ENCODE measurements at places on chromosomes 5 and 9. TPM values are rescaled to one million over a fixed set of nuclear protein-coding genes. Genes with fewer than 3 reads are reported as not detected.

Gene CFAP157
- total RNA-seq = not detected

GRCh38 chr9:126318858-126319257 lies 7.8 kb upstream of the MVB12B start:
- no peak for DNase-seq

DNA sequence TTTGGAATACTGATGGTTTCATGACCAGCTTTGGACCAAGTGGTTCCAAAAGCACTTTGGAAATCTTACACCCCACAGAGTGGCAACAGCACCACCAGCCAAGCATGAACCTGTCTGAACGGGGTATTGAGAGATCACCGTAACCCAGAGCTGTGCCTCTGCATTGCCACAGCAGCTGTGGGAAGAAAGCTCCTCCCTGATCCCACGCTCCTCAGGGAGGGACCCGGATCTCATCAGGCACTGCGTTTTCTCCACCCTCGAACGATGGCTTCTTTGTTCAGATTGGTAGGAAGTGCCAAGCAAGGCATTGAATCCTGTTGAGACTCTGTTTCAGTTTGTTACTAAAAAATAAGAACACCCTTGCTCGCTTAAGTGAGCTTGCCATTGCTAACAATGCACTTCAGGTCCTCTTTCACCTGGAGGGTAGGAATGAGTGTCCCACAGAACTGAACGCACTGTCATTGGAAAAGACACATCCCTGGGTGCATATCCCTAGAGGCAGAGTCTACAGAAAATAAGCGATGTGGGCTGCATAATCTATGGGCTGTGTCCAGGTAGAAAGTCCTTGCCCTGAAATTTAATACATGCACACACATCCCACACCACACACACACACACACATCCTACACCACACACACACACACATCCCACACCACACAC lies 118.0 kb upstream of the ICE1 start:
- no peak for DNase-seq

DNA sequence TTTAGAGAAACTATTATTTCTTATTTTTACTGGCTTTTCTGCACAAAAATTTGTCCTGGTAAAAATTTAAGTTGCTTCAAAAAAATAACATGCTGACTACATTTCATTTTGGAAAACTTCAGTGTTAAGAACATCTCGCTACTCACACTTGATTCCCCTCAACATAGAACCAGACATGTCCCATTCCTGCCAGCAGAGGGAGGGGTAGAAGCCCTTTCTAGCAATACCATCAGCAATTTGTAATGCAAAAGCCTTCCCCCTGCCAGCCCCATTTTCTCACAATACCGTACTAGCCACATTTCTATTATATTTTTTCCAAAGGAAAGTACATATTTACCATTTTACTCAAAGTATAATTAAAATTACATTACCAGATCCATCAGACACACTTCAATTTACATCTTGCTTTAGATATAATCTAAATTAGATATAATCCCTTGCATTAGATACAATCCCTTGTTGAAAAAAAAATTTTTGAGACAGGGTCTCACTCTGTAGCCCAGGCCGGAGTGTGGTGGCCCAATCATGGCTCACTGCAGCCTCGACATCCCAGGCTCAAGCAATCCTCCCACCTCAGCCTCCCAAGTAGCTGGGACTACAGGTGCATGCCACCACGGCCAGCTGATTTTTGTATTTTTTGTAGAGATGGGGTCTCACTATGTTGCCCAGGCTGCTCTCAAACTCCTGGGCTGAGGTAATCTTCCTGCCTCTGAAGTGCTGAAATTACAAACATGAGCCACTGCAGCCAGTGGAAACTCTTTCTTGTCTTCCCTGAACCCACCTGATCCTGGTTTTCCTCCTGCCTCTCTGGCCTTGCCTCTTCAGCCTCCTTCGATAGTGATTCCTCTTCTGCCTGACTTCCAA lies 39.6 kb upstream of the IDNK start:
- DNase-seq = no peak

- DNase-seq = no peak
Observed at GRCh38 chr5:6692906-6693305, 20.3 kb upstream of the TENT4A start.
